ENCODE measurements at places on chromosomes 7 and 10.

- no peak for DNase-seq
These were observed 13.1 kb downstream of the ZDHHC16 start for GRCh38 chr10:97459111-97459510.

DNA sequence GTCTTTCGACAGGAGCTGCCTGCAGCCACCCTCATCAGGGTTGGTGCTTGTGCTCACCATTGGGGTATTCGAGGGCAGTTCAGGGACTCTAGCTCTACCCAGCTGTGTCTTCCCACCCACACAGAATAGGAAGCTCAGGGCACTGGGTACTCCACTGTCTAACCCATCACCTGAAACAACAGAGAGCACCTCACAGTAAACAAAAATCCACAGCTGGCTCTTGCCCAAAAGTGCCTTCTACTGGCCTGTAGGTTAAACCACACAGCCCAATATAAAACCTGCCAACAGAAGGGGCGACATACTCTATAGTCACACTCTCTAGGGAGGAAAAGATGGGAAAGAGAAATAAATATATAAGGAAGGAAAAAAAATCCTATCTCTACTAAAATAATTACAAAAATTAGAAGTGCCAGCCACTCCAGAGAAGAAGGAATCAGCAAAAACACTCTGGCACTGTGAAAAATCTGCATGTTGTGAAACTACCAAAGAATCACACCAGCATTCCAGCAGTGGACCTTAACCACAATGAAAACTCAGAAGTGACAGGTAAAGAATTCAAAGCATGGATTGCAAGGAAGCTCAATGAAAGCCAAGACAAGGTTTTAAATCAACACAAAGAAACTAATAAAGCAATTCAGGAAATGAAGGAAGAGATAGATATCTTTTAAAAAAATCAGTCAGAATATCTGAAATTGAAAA lies 110.0 kb downstream of the HGF start:
- DNase-seq: no peak

- DNase-seq: no peak
These were observed 110.4 kb upstream of the ZNF438 start for GRCh38 chr10:31142026-31142425.

DNA sequence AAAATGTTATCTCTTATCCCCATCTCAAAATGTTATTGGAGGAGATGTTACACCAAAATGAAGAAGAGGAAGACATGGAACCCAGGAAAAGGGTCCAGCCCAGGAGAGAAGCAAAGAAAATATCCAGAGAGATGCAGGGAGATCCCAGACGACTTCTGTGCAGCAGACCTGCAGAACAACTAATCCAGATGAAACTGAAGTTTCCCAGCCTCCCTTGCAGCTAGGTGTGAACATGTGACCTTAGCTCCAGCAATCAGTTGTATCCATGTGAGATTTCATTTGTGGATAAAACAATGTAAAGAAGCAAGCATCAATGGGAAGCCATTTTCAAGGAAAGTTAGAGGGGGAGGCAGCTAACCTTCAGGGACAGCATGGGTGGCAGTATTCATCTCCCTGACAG lies 55.8 kb upstream of the NANOS1 start:
- DNase-seq: no peak

- DNase-seq: no peak
These were observed 410.4 kb upstream of the NPVF start for GRCh38 chr7:25638590-25639244.
